IPS DF 6.9 (cell line): ENCODE measurements at places on chromosomes 2 and 18.

DNA sequence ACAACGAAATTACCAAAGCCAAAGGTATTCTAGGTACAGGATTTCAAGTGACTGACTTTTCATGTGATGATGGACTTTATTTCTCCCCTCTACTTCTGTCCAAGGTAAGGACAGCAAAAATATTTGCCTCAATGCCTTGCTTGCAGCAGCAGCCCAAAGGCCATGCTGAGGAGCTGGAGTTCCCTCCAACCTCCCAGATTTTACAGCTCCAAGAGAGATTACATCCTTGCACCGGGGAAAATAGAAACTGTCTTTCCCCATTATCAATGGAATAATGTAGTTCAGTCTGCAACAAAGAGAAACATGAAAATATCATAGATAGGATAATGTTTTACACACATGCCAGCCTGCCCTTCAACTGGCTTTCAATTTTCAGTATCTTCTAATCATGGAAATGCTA, 13.5 kb downstream of the HSPD1 start:
- no peak for DNase-seq

DNA sequence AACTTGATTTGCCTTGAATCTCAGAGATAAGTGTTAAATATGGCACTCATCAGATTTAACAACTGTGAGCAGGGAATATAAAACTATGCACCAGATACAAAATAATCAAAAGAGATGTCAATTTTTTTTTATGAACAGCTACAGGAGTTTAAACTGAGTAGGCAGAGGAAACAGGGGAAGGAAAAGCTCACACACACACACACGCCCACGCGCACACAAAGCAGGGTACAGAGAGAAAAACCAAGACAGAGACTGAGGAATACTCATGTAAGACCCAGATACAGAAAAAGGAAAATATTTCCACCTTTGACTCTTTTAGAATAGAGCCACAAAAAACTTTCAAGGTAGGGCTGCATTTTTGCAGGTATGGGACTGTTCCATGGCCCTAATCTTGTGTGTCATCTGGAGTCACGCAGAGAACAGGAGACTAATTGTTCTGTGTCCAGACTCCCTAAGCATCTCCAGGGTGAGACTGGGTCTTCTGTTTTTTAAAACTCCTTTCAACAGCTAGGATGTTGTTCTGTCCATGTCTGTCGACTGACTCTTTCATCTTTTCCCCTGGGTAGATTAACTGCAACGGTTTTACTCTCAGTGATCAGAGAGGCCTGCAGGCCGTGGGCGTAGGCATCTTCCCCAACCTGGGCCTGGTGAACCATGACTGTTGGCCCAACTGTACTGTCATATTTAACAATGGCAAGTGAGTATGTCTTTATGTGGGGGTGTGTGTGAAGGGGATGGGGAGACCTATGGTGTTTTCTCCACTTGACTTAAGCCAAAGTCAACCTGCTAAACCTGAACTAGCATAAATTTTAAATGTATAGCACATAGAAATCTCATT, 23.0 kb downstream of the SMYD1 start:
- no peak for DNase-seq

GRCh38 chr18:45066210-45066609, 385.5 kb downstream of the SETBP1 start:
- no peak for DNase-seq

DNA sequence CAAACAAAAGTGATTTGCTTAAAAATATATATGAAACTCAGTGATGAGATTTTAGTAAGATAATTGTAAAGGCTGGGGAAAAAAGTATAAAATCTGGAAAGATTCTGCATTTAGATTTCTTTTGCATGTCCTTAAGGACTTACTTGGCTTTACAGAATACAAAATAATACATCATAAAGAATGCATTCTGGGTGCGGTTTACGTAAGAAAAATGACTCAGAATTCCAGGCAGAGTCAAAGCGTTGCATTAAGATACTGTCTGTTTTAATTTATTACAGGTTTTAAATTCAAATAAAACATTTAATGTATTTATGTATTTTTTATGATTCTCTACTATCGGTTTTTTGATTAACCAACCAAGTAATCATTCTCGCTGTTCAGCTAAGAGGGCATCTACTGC, 178.0 kb downstream of the SH3BP4 start:
- DNase-seq = no peak

DNA sequence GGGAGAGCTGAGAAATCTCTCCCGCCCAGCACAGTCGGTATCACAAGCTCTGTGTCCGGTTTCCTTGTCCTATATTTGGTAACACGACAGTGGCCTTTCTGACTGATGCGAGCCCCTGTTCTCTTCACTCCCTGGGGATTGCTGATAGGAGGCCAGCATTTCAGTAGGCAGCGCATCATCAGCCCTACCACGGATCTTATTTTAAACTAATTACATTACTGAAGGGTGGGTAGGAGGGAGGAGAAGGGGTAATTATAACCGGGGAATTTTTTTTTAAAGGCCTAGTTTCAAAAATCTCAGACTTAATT, 125.6 kb upstream of the LGALSL start:
- DNase-seq = no peak

- no peak for DNase-seq
Measured at GRCh38 chr2:215527736-215528135, 91.9 kb upstream of the FN1 start.
